DMS 273 treated with DMSO at 0.1 percent for 48 hours (cell line): ENCODE measurements at places on chromosomes 3 and 15.

- DNase-seq = no peak
These were observed 33.1 kb downstream of the LPP start for GRCh38 chr3:188187053-188187452.

DNA sequence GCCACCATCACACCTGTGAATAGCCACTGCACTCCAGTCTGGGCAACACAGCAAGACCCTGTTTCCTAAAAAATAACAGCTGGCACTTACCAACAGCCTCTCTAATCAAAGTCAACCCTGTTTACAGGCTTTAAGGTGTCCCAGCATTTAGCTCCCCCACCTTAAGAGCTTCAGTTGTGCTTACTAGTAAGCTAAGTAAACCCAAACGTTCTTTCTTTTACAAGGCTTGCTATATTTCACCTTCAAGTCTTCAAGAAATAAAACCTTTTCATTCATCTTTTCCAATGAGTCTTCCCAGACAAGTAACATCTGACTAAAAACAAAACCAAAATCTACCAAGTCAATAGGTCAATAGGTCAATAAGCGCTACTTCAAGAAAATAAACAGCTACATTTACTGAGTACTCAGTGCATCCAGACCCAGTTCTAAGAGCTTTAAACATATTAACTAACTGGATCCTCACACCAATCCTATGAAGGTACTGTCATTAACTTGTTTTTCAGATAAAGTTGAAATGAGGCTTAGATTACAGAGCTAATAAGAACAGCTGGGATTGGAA is 62.4 kb downstream of the PBRM1 start:
- DNase-seq = no peak

DNA sequence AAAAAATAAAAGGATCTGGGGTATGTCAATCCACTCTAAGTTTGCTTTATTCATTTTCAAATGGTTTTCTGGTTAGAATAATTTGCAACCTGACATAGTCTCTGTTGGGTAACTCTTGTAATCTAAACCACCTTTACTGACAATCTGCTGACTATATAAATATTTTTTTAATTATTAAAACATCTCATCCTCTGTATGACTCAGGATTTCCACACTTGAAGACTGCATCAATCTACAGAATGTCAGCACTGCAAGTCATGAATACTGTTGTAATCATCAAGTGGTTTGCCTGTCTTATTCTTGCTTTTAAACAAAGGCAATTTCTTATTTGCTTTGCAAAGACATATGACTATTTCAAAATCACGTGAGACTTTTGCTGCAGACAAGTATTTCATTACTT is 42.1 kb downstream of the VGLL3 start:
- DNase-seq = no peak

DNA sequence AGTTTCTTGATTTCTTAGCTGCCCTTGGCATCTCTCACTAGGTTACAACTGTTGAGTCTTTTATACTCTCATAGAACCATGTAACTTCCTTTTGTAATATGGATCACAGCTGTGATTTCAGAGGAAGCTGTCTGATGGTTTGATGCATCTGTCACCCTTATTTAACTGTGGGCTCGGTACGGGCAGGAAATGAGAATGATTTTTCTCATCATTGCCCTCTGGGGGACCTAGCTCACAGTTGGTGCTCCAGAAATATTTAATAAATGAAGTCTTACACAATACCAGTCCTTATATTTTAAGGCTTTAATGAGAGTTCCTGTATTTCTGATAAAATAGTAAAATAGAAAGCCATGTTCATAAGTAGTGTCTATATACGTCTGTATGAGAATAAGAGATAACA is 151.2 kb downstream of the EBLN2 start:
- no peak for DNase-seq

DNA sequence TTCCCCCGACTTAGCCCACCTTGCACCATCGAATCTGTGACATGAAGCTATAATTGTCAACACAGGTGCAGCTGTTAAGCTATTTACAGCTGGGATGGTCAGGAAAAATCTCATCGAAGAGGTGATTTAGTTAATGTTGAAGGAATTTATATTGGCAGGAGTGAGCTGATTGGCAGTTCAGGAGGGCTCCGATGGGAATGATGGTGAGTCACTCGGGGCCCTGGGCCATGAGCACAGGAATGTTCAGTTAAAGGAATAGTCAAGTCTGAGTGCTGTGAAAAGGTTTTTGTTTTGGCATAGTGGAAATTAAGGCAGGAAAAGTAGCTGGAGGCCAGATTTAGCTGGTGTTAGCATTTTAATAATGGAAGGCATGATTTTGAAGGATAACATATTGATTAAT is 95.7 kb downstream of the OXSM start:
- DNase-seq = no peak

GRCh38 chr3:157026091-157026490 is 133.9 kb downstream of the CCNL1 start:
- no peak for DNase-seq

- no peak for DNase-seq
These were observed 501.7 kb upstream of the ARPP21 start for GRCh38 chr3:35137612-35138011.

DNA sequence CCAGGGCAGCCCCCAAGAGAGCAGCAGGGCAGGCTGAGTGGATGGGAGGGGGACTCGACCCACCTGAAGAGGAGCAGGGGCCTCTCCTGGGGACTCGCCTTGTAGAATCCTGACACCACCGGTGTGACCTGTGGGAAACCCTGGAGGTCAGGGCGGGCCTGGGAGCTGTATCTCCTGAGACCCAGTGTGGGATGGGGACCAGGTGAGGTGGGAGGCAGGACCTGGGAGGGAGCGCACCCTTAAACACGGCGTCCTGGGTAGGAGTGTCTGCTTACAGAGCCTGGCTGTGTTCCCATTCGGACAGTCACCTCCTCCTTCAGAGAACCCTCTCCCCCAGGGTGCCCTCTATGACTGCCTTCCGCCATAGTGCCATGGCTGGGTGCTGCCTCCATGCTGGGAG is 27.1 kb downstream of the C15orf39 start:
- no peak for DNase-seq

DNA sequence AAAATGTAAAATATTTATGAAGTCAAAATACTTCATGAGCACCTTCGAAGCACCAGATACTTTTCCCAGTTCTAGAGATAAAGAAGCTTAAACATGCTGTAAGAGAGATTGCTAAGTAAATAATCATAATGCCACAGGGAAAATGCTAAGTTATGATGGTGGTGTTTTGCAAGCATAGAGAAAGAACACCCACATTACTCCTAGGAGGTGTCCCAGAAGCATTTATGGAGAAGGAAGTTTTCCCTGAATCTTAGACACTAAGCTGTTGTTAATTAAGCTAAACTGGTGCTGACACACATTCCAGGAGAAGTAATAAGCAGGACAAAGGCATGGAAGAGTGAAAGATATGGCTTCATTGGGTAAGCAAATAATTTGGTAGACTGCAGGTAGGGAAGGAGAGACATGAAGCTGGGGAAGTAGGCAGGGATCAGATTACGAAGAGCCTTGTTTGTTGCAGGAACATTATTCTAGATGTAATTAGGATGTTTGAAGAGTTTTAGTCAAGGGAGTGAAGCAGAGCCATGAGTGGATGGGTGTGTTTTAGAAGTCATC is 40.4 kb upstream of the CHMP2B start:
- DNase-seq = no peak

- DNase-seq = no peak
These were observed 379.5 kb upstream of the DPH6 start for GRCh38 chr15:35925275-35926006.

GRCh38 chr3:106014518-106014917 is 145.7 kb upstream of the CBLB start:
- no peak for DNase-seq

DNA sequence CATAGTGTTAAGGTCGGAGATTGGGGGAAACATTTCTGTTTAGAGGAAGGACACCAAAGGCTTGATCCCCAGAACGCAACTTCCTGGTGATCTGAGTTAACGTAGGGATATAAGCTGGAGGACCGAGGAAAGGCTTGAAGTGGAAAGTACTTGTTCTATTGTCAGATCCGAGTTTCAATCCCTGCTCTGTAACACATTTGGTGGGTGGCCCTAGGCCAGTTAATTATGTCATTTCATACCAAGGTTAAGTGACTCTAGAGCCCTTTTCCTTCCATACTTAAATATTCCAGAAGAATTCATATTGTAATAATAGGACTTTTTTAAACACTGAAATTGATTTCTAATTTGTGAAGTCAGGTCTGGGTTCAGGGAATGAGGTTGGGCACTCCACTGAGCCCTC is 80.9 kb downstream of the RPLP1 start:
- DNase-seq = no peak

DNA sequence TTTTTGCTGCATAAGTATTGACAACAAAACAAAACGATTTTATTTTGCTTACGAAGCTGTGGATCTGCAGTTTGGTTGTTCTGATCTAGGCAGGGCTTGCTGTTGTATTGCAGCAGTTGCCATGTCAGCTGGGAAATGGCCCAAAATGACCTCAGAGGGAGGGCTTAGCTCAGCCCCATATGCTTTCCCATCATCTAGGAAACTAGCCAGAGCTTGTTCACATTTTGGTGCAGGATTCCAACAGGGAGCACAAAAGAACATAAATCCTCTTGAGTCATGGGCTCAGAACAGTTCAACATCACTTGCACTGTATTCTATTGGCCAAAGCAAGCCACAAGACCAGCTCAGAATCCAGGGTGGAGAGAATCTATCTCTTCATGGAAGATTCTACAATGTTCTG is 42.2 kb upstream of the ROBO2 start:
- no peak for DNase-seq

DNA sequence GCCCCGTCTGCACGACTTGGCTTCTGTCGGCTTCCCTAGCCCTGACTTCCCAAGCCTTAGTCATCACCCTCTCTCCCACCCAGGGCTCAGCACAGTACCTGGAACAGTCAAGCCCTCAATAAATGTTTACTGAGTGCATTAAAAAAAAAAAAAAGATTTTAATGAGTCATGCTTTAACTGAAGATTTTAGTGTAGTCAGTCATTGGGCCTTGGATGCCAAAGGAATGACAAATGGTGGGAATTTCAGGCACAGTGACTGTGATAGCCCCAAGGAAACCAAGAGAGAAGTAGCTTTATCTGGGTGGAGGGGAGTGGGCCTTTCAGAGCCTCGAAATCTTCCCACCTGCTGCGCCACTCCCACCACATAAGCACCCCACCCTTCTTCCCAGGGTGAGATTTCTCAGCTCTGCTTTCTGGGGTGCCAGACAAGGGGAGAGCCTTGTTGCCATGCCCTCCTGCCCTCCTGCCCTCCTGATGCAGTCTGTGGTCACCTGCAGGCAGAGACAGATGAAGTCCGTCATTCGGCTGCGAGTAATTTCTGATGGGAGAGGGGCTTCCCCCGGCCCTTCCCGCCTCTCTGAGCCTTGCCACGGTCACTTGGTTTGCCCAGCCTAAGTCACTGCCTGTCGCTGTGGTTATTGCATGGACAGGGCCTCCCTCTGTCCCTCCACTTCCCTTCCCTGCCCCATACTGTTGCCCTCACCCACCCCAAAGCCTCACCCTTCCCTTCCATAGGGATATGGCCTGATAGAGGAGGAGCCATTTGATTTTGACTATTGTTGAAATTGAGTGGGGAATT is 41.8 kb downstream of the SMAD3 start:
- DNase-seq = no peak

GRCh38 chr3:157559401-157559800 is 56.2 kb upstream of the VEPH1 start:
- DNase-seq = no peak

- DNase-seq = no peak
These were observed 20.4 kb upstream of the CLK3 start for GRCh38 chr15:74595271-74595670.

- no peak for DNase-seq
These were observed 452.1 kb upstream of the THBS1 start for GRCh38 chr15:39128746-39129145.

DNA sequence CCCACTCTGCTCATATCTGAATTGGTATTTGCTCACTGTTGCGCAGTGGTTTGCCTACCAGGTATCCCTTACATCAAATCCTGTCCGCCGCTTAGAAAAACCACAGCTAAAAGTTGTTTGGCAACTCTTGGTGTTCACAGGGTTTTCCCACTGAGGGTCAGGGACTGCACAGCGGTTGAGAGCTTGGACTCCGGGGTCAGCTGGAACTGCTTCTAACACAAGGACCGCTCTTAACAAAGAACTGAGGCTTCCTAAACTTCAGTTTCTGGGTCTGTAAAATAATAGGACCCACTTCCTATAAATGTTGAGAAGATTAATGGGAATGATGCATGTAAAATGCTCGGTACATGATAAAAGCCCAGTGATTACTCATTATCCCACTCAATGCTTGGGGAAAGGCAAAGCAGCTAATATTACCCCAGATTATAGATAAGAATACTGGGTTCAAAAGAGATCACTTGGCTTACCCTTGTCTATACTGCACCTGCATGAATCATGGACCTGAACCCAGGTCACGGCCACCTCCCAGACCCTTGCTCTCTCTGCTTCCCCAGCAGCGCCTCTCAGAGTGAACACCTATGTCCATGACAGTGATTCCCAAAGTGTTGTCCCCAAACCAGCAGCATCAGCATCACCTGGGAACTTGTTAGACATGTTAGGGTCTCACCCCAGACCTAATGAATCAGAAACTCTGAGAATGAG is 36.1 kb downstream of the LIPC start:
- DNase-seq = no peak

GRCh38 chr3:55159711-55160110 is 231.9 kb upstream of the LRTM1 start:
- no peak for DNase-seq

GRCh38 chr3:48601622-48601994 is 6.5 kb upstream of the COL7A1 start:
- no peak for DNase-seq

GRCh38 chr3:121598564-121598963 is 5.4 kb downstream of the FBXO40 start:
- no peak for DNase-seq

GRCh38 chr3:30583973-30584372 is 22.4 kb upstream of the TGFBR2 start:
- no peak for DNase-seq

DNA sequence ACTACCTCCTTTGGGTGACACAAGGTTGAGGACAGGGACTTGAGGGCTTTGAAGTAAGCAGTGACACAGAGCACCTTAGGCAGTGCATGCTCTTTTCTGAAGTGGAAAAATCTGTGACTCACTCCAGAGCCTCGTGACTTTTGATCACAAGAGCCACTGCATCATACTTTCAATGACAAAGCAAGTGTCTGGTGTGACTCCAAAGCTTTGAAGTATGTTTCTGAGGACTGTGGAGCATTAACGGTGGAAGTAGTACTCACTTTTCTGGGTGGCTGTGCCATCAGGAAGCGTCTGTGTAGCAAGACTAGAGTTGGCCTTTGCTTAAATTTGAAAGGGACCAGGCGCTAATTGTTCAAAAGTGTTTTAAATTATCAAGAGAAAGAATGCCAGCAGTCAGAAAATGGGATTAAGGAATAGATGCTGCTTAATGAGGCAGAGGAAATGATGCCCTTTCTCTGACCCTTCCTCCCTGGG is 210.7 kb upstream of the TRIM42 start:
- DNase-seq = no peak

DNA sequence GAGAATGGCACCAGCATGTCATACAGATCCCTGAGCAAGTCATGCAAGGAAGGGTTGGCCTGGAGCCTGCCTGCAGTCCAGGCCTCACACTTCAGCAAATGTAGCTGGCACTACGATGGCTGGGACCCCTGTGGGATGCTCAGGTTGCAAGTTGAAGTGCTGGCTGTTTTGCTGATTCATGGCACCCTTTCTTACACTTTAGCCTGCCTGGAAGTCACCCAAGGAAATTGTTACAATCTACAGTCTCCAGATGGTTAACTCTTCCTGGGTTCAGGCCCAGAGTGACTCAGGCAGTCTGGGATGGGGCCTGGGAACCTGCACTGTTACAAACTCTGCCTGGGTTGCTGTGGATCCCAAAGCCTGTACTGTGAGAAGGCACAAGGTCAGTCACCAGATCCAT is 91.0 kb upstream of the SLC6A11 start:
- DNase-seq = no peak

- DNase-seq = no peak
These were observed 9.1 kb upstream of the ADPRH start for GRCh38 chr3:119570229-119570628.
